ENCODE measurements at places on chromosomes 5 and 9.

DNA sequence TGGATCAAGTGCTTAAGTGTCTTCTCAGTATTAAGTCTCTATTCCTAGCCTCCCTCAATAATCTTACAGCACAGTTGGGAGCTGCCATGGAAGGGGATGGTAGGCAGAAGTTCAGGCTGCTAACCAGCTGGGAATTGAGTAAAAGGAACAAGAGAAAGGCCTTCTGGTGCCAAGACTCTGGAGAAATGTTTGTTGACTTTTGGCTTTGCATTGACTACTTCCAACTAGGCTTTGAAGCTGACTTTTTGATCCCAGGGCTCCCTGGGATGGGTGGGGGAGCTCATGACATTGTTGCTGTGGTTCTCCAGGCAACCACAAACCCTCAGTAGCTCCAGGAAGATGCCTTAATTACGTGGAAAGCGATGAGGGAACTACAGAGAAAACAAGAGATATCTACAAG lies 85.2 kb upstream of the HTR4 start:
- no peak for DNase-seq

GRCh38 chr9:14298601-14299022 lies 15.3 kb downstream of the NFIB start:
- DNase-seq = no peak

DNA sequence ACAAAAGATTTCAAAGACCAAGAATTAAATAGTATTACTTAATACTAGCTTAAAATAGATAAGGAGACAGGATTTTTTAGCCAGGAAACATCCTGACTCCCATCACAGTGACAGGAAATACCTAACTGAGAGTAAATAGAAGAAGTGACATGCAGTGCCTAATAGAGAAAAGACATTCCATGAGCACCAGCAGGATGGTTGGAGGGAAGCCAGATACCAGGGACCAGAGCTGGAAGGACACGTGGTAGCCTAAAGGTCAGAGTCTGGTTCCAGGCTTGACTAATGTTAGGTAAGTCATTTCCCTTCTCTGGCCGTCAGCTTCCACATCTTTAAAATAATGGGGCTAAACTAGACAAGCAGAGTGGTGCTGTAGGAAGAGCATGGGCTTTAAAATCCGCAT lies 41.6 kb downstream of the CDK5RAP2 start:
- DNase-seq = no peak

DNA sequence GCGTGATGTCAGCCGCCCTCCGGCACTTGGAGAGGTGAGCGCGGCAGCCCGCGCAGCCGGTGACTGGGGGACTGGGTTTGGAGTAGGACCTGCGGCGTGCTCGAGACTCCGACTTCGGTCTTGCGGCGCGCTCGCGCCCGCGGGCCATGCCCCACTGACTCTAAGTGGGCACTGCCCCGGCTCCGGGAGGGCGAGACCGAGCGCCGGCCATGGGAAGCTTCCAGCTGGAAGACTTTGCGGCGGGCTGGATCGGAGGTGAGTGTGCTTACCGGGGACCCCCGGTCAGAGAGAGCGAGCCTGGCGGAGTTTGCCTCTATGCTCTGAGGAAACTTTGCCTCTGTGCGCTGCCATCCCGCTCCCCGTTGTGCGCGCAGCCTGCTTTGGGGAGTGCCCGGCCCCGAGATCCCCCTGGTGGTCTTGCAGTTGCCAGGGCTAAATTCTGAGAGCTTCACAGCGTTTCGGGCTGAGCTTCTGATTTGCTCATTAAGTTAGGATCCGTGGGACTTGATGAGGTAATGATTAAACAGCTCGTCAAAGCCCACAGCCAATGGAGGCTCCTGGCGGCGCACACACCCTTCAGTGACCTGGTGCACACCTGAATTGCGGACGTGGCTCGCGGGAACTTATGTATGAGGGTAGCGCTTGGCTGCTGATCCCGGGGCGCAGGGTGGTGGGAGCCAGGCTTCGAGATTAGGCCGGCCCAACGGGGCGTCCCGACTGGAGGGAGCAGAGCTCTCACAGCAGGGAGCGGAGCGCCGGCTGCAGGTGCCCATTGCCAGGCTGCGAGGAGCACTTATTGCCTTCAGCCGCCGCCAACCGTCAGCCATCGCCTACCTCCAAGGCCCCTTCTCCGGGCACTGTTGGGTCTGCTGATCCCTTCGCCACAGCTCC lies at the start of gene SLC25A48:
Gene SLC25A48, plus strand, starts transcription at position 25 of the 891 bp plus-strand sequence. Its CDS starts 185 bp downstream, at position 210.
- DNase-seq = peak; percentile 47

DNA sequence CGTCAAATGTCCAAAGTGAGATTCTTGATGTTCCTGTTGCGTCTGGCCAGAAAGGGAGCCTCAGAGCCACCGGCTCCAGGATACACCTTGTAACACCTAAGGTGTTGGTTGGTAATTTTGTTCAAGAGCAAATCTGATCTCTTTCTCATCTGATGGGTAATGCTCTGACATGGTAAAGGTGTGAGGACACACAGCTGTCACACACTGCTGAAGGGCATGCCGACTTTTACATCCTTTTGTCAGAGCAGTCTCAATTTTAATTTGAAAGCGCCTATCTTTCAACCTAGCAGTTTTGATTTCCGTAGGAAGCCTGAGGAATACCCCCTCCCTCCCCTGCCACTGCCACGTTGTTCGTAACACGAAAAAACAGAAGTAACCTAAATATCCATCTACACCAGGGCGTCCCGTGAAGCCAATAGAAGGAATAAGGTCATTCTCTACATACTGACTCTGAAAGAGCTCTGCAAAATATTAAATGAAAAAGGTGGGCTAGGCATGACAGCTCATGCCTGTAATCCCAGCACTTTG lies 57.4 kb downstream of the TSTD2 start:
- no peak for DNase-seq

Data from activated CD4-positive, alpha-beta T cell treated with anti-CD3 and anti-CD28 coated beads, Interleukin-2, Interleukin-4, amounts not matched to agents 100 ng/mL and 50 ng/mL, durations not matched to agents 16 hours and 8 hours (primary cell).